Omental fat pad (tissue), 4 donors: ENCODE measurements at places on chromosomes 12 and 14.

DNA sequence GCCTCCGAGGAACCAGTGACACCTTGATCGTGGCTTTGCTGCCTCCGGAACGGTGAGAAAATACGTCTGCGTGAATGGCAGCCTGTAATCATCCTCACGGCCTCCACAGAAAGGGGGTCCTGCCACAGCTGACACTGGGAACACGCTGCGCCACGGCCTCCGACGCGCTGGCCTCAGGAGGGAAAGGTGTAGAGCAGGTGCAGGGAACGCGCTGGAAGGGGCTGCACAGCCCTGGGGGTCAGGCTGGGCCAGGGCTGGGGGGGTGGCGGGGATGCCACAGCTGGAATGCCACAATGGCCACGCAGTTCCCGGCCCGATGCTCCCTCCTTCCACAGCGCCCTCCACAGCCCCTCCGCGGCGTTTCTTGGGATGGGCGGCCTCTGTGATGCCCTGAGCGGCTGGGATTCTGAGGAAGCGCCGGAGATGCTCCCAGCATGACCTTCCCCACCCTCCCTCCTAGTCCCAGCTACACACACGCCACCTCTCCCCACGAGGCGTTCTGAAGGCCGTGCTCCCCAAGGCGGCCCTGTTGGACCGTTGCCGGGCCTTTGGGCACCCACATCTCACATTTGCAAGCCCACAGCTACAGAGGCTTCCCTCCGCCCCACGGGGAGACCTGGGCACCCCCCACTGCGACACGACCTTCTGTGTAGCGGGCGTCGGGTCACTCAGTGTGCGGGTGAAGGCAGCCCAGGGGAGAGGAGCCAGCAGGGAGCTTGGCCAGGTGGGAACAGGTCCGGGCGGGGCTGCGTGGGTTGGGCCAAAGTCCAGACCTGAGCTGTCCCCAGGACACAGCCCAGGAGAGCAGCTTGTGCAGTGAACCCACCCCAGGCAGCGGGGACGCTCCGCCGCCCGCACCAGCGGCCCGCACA, 31.8 kb upstream of the GALNT9 start:
- no peak for DNase-seq

DNA sequence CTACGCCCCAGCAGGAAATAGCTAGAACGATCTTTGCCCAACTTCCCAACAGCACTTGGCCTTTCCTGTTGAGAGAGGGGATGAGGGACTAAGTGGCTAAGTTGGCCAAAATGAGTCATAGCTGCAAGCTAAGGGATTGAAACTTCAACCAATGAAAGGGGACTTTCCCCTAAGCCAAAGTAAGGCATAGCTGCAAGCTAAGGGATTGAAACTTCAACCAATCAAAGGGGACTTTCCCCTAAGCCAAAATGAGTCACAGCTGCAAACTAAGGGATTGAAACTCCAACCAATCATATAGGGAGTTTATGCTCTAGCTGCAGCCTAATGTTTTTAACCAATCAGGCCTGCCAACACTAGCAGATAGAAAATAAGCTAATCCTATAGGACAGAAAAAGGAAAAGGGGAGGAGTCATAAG, 100.5 kb upstream of the SSTR1 start:
- no peak for DNase-seq

DNA sequence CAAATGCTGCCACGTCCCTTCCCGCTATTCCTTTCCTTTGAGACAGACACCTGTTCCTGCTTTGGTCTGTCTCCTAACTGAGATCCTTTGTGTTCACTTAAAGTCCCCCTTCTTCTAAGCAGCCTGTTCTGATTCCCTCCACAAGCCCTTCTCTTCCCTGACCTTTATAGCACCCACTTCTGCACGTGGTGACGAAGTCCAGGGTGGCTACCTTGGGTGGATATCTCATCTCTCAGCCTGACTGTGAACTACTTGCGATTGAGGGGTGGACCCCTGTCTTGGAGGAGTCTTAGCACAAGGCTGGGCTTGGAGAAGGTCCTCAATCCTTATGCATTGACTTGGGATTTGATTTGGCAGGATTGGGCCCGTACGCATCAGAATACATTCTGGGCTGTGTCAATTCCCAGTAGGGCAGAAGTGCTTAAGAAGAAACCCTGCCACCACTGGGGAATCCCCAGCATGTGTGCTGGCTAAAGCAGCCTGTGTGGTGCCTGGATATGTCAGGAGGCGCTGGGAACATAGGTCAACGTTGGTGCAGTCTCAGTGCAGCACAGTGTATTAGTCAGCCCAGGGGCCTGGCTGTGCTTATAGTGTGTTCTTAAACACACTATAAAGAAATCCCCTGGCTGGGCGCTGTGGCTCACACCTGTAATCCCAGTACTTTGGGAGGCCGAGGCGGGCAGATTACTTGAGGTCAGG, 23.6 kb downstream of the KRT80 start:
- DNase-seq: no peak

DNA sequence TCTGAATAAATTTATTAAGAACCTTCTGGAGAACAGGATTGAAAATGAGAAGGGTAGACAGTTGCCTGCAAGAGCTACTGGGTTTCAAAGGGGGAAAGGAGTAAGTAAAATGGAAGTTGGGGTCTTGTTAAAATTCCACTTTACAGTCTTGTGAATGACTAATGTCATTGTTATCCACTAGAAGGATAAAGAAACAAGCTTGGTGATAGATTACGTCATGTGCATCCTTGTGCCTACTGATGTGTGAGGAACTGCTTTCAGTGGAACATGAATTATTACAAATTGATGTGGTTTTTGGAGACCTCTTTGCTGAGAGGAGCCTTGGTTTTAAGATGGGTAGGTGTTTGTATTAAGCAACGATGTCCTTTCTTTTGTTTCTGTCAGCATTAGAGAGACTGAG, 272.5 kb upstream of the PRICKLE1 start:
- no peak for DNase-seq

DNA sequence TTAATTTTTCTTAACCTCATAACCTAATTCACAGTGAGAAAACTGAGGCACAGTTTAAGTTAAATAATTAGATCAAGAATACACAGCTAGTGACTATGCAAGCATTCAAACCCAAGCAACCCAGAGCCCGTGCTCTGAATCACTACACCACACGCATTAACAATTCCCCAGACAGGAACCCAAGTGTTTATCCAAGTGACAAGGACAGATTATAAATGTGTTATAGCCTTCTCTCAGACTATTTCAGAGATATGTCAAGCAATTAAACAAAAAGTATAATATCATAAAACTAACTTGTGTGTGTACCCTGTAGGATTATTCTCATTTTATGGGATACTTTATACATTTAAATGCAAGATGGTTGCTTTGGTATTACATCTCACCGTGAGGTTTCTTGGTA, 43.8 kb downstream of the MED13L start:
- no peak for DNase-seq

DNA sequence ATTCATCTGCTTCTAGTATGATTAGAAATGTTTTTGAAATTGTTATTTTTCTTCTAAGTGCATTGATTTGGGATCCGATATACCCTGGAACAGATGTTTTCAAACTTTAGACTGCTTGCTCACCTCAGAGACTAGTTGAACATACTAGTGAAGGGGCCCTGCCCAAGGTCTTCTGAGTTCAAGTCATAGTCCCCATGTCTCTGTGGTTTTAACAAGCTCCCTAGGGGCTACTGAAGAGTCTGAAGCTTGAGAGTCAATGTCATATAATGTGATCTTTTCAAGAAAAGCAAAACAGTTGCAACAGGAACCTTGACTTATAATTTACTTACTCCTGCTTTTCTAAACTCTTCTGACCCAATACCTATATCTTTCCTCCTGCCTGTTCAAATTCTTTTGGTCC, 7.5 kb upstream of the UBE2N start:
- DNase-seq: no peak
